Amygdala (tissue), 56 donors: ENCODE measurements at places on chromosomes 2 and 18.

DNA sequence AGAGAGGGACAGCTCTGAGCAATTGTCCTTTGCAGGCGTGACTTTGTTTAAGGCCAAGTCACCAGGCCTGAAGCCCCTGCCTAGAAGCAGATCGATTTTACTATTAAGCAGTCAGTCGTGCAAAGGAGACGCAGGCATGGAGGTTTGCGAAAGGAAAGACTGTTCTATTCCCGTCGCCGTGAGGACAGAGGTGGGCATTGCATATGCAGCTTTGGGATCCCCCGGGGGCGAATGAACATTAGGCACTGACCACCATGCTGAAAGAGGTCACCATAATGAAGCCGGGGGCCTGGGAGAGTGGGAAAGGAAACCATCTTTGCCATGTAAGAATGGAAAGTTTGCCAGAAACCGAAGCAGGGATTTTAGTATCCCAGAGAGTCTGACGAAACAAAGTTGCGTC, 231.6 kb downstream of the BCL11A start:
- no peak for DNase-seq

GRCh38 chr2:48543895-48544294, 13.9 kb downstream of the STON1 start:
- DNase-seq = no peak

GRCh38 chr18:53467756-53468155, 756.7 kb downstream of the MBD2 start:
- DNase-seq = no peak

DNA sequence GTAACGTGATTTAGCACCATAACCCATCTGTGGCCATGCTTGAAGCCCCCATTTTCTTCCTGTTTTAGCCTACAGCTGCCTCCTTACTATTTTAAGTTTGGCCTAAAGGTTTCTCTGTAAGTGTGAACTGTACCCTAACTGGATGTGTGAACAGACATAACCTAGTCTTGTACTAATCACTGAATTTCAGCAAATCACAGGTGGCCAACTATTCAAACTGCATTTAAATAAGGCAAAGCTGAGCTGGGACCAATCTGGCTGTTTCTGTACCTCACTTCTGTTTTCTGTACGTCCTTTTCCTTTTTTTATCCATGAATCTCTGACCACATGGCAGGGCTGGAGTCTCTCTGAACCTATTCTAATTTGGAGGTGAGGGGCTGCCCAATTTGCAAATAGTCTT, 452.7 kb upstream of the HS6ST1 start:
- DNase-seq = no peak

DNA sequence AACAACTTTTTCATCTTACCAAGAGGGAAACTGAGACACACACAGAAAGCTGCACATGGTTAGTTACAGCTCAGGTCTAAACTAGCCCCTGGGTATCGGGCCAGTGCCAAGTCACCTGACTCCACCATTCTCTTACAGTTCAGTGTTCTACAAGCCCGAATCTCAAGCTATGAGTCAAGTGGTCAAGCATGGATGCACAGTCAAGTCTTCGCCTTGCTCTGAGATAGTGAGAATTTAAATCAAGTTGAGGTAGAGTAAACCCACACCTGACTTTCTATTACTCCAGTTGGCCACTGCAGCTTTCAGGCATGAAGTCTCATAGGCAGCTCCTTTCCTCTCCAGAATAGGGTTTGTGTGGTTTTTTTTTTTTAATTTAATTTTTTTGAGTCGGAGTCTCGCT, 34.5 kb upstream of the ARL5A start:
- DNase-seq = no peak

DNA sequence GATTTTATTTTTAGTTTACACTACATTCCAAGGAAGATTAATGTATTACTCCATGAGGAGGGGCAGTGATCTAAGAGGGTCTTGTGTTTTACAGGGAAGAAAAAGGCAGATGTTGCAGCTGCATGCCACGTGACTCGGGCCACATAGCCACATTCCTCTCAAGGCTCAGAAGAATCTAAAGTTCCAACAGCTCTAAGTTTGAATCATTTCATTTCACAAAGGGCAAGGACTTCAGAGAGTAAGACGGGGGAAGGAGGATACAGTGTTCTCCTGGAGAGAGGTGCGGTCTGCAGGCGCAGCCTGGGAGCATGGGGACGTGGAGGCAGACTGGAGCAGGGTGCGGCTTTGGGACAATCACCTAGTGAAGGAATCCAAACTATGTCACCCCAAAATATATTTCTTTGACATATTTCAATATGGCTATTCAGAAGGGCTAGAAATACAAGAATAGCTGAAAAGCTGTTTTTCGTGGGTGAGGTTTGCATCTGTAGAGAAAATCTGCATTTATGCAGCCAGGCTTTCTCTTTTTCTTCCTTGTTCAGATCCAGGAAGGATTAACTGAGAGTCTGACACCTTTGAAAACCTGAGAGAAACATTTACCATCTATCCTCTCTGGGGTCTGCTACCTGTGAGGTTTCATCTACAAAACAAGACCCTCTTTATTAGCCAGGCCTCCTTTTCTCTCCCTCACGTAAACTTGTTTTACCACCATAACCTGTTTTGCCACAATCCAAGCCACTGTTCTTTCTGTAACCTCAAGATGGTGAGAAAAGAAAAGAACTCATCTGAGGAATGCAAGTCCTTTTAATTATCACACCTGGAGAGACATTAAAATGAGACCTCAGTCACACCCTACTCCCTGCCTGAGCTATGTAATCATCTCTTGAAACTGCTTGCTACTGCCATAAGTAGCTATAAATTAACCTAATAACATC, 165.1 kb upstream of the NDUFV2 start:
- DNase-seq = no peak

DNA sequence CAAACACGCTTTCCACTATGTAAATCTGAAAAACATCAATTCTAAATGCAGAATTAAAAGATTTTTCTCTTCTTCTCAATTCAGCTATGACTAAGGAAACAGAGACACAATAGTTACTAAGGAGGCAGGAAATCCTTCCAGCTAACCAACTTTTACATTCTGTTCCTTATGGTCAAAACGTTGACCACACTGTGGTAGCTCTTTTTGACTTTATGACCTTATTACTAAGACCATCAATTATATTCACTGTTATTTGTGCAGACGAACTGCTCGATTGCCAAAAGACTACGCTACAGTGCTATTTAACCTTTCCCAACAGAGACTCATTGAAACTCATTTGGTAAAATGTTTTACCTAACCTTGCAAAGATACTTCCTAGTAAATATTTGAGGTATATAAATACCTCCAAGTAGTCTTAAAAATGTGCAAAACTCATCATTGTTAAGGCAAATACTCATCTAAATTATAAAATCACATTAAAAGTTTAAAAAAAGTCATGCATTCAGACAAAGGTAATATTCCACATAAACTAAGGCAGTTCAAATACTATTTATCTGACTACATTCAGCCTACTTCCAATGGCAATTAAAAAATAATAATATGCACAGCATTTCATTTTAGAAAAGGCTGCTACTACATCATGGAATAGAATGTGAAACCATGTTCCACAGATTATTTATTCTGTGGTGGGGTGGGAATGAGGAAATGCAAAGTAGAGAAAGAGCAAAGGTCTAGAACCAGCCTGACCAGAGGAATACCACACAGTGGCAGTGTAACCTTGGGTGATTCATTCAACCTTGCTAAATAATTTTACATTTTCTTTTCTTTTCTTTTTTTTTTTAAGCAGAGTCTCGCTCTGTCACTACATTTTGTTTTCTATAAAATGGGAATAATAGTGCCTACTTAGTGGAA, 139.9 kb downstream of the THADA start:
- no peak for DNase-seq

- DNase-seq = no peak
Observed at GRCh38 chr2:171225302-171225980, 64.7 kb upstream of the TLK1 start.

DNA sequence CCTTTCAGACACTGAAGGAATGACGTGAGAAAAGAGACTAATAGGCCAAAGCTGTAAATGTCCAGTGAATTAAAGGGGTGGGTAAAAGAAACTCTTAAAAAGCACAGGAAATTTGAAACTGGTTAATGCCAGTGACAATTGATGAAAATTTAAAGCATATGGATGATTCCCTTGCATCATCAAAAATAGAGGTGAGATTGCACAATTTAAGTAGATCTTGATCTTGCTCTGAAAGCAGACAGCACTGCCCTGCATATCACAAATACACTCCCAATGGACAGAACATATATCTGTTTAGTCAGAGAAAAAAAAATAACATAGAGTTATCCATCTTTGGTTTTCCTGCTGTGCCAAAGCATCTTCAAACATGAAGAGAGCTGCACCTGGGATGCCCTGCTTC, 86.7 kb upstream of the UBE2E3 start:
- no peak for DNase-seq

- DNase-seq = no peak
Observed at GRCh38 chr2:237669628-237670392, 42.4 kb downstream of the LRRFIP1 start.

- DNase-seq = no peak
Observed at GRCh38 chr2:75100801-75101151, 98.5 kb downstream of the TACR1 start.

- DNase-seq = no peak
Observed at GRCh38 chr2:134490559-134490958, 228.2 kb downstream of the TMEM163 start.
